ENCODE measurements at places on chromosomes 7 and 10.

DNA sequence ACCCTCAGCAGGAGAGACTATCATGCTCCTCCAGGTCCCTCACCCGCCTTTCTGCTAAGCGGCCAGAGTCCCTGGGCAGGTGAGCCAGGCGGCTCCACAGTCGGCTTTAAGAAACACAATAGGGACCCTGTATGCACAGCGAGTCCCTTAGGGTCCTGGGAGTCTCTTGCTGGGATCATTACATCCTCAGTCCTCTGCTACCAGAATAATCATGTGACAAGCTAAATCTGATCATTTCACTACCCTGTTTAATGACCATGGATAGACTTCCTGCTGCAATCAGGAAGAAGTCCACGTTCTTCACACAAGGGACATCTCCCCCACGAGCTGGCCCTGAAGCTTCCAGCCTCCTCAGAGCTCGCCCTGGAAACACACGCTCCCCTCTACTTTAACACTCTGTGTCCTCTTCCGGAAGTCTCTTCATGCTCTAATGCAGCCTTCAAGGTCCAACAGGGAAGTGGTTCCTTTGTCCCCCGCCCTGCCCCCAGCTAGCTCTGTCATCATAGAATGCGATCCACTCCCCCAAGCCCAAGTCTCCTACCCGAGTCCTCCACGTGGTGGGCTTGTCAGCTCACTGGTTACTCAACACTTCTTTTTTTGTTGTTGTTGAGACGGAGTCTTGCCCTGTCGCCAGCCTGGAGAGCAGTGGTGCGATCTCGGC is 101.5 kb downstream of the RNF216 start:
- no peak for DNase-seq

GRCh38 chr7:73973091-73973490 is 54.9 kb upstream of the ELN start:
- DNase-seq: no peak

DNA sequence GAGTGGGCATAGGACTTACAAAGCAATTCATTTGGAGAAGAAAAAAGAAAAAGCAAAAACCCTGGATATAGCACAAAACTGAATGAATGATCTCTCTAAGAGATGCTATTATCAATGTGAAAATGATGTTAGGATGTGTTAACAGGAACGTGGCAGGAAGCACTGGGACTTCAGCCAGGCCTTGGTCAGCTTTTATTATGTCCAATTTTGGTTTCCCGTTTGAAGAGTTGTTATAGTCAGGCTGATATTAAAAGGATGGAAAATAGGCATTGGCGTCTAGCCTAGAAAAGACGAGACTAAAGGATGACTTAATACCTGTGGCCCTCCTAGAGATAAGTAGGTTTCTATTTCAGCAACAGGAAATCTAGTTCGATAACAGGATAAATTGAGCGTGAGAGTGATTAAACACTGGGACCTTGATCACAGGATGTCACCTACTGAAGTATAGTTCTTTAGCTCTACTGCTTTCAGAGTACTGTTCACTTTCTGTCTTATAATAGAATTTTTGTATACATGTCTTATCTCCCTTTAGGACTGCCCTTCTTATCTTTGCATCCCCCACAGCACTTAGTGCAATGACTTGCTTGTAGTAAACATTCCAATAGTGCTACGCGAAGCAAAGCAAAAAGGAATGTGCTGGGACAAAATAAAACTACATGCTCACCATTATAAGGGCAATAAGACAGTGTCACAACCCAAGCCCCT is 99.8 kb upstream of the AGBL3 start:
- DNase-seq: no peak

DNA sequence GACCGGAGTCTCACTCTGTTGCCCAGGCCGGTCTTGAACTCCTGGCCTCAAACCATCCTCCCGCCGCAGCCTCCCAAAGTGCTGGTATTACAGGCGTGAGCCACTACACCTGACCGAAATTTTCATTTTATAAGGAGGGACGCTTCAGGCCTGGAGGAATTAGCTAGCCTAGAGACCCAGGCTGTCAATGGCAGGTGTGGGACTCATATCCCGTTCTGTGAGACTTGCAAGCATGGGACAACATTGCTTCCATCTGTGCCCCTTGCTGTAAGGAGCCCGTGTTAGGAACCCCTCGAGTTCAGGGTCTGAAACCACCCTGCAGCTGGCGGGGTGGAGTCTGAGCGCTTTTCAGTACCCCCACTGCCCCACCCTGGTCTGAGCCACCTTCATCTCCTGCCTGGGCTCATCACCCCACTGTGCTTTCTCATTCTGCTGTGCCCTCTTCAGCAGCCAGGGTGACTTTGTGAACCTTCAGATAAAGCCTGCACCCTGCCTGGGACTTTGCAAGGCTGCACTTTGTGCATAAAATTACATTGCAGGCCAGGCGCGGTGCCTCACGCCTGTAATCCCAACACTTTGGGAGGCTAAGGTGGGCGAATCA is 1.3 kb upstream of the DAGLB start:
- DNase-seq: no peak

DNA sequence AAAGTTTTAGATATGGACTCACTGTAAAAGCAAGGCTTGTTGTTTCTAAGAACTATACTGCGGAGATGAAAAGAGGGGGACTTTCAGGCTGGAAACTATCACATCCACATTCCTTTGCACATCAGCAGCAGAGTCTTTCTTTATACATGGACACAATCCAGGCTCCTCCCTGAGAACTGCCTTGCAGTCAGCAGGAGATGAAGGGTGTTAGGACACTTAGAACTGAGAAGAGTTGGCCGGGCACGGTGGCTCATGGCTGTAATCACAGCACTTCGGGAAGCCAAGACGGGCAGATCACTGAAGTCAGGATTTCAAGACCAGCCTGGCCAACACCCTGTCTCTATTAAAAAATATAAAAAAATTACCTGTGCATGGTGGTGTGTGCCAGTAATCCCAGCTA is 9.7 kb upstream of the GARS1 start:
- DNase-seq: no peak

DNA sequence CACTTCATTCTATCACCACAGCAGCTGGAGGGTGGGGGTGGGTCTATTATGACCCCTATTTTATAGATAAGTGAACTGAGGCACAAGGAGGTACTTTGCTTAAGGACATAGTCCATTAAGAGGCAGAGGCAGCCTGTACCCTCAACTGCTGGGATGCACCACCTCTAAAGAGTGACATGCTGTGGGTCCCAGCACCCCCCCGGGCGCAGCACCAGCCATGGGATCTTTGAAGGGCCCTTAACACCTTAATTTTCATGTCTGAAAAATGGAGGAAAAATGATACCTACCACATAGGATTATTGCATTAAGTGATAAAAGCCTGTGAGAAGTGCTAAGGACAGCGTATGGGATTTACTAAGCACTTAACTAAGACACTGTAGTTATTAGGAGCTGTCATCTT is 15.4 kb downstream of the ADCYAP1R1 start:
- DNase-seq: no peak

DNA sequence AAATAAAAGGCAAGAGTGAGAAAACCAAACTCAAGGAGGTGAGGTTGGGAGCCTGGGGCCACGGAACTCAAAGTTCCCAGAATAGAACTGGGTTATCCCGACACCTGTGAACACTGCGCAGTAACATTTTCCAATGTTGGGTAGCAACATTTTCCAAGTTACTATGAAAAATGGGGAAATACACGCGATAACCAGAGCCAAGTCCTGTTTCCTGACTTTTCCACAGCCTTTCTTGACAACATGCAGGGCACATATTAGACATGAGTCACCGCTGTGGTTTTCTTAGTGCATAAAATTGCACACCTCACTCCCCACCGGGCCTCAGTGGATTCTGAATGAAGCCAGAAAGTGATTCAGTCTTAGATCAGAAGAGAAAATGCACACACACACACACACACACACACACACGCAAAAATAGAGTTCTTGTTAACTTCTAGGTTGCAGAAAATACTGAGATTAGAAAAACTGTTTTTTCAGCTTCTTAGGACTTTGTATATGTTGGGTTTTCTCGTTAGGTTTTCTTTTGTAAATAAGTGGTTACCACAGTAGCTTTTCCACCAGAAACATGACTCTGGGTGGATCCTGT is 70.0 kb downstream of the CAMK1D start:
- peak; percentile 30 for DNase-seq

DNA sequence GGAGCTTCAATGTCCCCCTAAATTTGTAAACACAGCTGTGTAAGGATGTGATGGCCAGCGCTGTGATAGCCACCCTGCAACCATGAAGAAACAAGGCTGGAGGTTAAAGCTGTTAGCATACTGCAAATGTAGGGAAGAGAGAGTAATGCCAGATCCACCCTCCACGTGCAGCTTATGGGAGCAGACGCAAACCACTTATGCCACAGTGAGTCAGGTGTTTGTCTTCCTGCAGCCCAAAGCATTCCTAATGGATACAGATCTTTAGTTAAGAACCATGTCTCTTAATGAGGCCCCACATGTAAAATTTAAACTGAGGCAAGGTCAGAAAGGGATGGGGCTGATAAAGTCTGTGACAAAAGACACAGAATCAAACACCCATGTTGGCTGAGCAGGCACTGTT is 13.6 kb upstream of the MYL7 start:
- DNase-seq: no peak

DNA sequence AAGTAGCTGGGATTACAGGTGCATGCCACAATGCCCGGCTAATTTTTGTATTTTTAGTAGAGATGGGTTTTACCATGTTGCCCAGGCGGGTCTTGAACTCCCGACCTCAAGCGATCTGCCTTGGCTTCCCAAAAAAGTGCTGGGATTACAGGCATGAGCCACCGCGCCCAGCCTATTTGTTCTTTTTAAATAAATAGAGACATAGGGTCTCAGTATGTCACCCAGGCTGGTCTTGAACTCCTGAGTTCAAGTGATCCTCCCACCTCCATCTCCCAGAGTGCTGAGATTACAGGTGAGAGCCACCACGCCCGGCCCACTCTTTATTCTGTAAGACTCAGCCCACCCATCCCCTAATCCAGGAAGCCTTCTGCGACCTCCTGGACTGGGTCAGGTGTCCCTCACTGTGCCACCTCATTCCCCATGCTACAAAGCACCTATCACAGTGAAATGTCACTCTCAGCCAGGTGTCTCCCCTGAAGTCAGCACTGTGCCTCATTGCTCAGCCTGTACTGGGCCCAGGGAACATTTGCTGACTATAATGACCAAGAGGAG is 2.8 kb downstream of the TMEM120A start:
- no peak for DNase-seq

DNA sequence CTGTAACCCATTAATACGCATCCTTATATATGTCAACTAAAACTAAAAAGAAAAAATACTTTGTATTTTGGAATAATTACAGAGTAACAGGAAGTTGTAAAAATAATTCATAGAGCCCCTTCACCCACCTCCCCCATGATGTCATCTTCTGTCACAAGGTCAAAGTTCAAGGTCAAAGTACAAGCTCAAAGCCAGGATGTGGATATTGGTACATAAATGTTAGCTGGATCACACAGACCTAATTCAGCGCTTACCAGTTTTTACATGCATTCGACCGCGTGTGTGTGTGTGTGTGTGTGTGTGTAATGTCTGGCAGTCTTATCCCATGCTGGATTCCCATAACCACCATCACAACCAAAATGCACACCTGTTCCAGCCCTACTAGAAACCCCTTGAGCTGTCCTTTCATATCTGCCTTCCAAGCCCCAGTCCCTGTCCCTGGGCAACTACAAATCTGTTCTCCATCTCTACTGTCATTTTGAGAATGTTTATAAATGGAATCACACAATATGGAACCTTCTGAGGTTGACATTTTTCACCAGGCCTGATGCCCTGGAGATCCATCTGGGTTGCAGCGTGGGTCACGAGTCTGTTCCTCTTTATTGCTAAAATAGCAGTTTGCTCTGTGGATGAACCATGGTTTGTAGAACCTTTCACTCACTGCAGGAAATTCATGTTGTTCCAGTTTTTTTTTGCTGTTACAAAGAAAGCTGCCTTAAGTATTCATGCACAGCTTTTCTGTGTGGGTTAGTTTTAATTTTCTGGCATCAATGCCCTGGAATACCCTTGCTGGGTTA is 153.6 kb upstream of the PITRM1 start:
- no peak for DNase-seq

- DNase-seq: no peak
Measured at GRCh38 chr10:86064931-86065662, 301.5 kb downstream of the GRID1 start.

- DNase-seq: no peak
Measured at GRCh38 chr10:96496281-96496925, 17.3 kb downstream of the TLL2 start.

DNA sequence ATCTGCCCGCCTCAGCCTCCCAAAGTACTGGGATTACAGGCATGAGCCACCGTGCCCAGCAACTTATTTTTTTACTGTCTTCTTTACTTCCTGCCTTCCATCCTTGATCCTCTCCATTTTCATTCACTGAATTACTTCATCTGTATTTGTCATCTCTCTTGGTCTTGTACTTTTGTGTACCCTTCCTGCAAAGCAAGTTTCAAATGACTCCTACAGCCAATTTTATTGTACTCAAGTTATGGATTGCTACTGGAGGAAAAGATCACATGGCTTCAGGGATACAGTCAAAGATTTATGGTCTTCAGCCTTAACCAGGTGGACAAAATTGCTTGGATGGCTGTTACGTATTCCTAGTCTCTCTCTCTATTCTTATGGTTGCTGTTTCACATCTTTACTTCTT is 22.6 kb downstream of the SEPTIN7 start:
- DNase-seq: no peak

- DNase-seq: no peak
Measured at GRCh38 chr7:20183086-20183485, 34.1 kb downstream of the MACC1 start.

DNA sequence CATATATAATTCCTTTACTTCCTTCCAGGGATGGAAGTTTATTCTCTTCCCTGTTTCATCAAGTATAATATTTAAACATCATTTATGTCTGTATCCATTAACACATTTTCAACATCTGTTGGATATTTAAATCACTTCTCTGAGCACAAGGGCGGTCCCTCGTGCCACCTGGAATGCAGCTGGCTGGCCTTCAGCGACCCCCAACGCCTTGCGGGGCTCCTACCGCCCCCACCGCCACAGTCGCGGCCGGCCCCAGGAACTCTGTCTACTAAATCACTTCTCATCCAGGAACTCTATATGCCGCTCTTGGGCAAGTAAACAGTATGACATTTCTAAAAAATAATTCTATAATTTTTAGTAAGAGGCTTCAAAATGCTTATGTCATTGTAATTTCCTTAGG is 221.1 kb upstream of the PTN start:
- no peak for DNase-seq

DNA sequence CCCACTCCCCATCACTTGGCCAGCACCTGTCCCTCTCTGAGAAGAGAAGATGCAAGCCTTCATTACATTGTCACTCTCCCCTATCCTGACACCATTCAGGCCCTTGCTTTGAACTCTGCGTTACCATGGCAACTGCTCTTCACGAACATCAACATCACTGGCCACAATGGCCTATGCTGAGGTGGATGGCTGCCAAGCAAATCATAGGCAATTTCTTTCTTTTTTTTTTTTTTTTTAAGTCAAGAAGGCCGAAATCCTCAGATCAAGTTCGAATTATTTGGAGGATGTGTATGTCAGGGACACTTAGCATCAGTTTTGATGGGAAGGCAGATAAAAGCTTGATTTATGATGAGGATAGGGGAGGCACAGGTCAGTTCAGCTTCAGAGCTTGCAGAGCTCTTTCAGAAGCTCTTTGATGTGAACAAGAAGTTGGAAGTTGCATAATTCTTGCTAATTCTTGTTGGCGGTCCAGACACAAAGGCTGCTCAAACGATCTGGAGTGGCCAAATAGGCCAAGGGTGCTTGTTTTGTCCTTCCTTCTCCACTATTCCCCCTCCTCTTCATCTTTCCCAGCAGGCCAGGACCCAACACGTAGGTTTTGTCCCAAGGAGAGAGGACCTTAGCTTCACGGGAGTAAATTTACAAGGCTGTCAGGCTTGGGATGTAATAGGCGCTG is 179.9 kb upstream of the NPVF start:
- no peak for DNase-seq
